T follicular helper cell (primary cell): ENCODE measurements at places on chromosomes 4 and X.

GRCh38 chrX:70029863-70030262 is 19.9 kb downstream of the AWAT2 start:
- no peak for DNase-seq

- DNase-seq: no peak
Observed at GRCh38 chrX:124211312-124211942, 121.0 kb upstream of the TEX13D start.

- DNase-seq: no peak
Observed at GRCh38 chrX:105803891-105804290, 18.4 kb upstream of the NRK start.

DNA sequence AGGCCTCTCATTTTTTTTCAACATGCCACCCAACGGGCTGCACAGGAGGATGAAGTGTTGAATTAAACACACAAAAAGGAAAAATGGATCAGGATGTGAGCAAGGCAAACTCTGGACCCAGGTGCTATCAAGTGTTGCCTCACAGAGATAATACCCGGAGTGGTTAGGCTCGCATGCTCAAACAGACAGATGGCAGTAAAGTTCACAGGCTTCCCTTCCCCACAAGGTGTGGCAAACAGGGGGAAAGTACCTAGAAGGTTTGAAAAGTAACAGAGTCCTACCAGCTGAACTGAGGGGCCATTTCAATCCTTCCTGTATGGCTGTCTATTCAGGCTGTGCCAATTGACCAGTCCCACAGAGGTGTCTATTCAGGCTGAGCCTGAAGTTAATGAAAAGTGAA is 123.9 kb upstream of the GC start:
- DNase-seq: no peak

DNA sequence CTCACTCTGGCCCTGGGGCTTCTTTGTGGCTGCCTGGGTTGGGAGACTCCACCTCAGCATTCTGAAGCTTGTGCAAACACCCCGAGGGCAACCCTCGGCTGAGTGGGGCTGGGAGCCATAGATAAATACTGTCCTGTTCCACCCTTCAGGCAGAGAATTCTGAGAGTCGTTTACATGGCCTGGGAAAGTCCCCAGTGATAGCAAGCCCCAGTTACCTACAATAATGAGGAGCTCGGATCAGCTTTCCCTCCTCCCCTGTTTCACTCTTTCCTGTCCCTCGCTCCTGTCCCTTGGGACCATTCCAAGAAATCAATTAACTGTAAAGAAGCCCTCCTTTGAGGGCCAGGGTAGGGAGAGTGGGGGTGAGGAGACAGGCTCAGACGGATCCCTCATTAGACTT is 31.6 kb upstream of the DDX3X start:
- no peak for DNase-seq

DNA sequence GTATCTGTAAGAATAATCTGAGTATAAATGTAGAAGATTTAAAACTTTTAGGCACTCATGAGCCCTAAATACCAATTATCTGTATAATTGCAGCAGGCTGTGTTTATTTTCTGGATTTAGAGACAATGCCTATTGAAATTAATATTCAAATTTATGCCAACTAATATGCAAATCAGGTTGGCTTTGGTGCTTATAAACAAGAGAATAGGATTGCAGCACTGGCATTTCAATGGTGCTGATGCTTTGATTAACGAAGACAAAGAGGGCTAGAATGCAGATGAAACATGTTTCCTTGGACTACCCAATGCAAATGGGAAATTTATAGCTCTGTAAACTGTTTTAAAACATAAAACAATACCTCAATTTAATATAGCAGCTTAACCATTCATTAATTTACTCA is 70.7 kb upstream of the GATB start:
- DNase-seq: no peak

DNA sequence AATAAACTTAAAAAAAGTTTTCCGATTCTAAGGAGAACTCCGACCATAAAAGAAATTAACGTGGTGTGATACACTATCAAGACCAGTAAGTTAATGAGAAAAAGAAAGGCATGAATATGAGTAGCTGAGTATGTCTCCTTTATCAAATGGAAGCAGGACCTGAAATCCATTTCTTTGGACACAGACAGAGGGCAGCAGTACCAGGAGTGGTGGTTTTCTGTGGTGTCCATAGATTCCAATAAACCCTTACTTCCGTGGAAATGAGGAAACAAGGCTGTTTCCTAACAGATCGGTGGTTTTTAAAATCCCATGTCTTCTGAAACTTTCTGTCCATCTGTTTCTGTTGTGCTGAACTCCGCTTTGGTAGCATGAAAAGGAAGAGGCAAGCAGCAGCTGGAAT is 128.5 kb upstream of the TSPAN5 start:
- no peak for DNase-seq

DNA sequence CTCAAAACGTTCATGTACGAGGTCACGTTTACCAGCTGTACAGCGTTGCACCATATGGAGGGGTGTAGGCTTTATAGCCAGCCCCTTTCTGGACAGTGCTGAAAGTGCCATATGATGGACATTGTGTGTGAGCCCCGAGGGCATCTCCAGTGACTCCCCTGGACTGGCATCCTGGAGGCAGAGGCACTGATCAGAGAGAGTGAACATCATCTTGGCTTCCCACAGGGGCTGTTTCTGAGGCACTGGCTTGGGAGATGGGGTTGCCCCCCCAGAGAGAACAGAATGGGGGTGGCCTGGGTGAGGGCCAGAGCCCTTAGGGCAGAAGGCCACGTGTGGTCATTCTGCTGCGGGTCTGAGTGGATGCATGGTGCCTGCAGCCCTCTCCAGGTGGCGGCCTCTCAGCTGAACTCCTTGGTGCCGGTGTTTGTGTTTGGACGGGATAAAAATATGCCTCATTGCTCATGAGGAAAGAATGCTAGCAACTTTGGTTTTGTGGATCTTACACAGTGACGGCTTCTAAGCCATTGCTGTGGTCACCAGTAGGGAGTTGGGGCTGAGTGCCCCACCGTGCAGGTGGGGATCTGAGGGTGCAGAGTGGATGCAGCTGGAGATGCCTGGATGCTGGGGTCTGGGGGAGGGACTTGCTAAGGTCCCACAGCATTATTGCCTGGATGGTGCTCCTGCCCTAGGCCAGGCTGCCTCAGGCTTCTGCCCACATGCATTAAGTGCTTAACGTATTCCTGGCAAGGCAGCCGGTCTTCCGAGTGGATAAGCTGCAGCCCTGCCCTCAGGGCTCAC is 3.4 kb downstream of the WFS1 start:
- DNase-seq: no peak

GRCh38 chr4:24642981-24643547 is 58.7 kb upstream of the DHX15 start:
- DNase-seq: no peak

DNA sequence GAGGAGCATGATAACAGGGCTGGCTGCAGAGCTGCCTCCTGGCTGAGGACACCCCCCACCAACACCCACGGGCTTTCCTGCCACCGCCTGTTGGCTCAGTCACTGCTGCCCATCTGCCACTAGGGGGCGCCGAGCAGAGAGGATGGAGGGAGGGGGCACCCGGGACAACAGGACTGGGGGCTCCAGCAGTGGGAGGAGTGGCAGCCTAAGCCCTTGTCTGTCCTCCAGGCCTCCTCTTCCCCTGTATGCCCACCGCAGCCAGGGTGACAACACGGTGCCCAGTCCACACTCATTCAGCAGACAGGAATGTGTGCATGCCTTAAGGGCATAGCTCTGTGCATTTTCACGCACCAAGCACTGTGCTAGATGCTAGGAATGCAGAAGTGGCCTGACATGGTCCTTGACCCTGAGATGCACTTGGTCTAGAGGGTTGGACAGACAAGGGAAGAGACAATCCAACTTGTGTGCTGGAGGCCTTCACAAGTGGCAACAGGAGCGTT is 149.9 kb downstream of the AMMECR1 start:
- peak; percentile 30 for DNase-seq
